Fibroblast of skin of left biceps (primary cell): ENCODE measurements at places on chromosomes 1 and 21.

- no peak for DNase-seq
Observed at GRCh38 chr1:11682799-11683198, 1.9 kb upstream of the MAD2L2 start.

DNA sequence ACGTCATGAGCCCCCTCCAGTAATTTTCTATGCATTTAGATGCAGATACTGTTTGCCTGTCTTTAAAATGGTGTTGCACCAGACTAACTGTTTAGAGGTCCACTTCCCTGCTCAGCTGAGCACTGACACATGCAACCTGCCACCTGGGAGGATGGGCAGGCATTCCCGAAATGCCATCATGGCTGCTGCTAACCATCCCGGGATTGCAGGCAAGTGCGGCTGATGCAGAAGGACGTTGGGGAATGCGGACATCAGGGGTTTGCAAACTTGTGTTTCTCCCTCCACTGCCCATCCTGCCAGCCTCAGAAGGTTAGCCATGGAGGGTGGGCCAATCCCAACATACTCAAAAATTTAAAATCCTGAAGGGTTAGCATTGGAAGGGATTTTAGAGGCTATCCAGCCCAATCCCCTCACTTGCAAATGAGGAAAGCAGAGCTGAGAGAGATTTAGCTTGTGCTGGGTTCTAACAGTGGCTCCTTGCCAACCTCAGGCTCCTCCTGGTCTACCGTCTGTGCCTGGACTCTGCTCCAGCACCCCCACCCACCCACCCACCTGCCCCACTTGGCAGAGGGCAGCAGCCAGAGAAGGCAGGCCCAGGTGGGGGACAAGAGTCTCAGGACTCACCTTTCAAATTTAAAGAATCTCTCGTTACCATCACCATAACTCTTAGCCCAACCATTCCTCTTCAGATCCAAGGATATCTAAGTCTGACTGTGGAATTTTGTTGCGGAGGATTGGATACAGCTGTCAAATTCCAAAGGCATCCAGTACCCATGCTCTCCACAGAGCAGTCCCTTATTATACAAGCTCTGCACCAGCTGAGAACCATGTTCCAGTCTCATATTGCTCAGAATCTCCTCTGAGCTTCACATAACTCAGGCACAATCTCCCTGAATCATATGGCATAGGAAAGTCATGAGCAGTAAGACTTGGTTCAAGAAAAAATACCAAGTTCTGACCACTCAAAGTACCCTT, 34.2 kb downstream of the HIVEP3 start:
- no peak for DNase-seq

- no peak for DNase-seq
Observed at GRCh38 chr21:21963911-21964310, 965.7 kb downstream of the NCAM2 start.

DNA sequence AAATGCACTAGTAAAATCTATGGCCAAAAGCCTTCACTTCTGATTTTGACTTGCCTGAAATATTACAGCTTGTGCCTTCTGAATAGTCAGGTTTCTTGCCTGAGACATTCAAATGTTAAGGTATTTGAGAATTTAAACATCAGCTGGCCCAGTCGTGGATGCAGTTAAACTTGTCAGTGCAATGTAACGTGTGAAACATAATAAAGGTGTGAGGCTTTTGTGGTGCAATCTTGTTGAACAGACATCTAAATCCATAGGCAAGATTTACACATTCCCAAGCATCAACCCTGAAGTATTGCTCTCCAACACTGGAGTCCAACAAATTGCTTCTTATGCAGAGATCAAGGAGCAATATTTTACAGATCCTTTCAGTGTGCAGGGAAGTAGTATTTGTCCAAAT, 4.4 kb downstream of the CCN1 start:
- no peak for DNase-seq
